ENCODE measurements at places on chromosomes 3 and 15.
A peak's percentile ranks its signal among the peaks of the same experiment; 100 is the strongest.

DNA sequence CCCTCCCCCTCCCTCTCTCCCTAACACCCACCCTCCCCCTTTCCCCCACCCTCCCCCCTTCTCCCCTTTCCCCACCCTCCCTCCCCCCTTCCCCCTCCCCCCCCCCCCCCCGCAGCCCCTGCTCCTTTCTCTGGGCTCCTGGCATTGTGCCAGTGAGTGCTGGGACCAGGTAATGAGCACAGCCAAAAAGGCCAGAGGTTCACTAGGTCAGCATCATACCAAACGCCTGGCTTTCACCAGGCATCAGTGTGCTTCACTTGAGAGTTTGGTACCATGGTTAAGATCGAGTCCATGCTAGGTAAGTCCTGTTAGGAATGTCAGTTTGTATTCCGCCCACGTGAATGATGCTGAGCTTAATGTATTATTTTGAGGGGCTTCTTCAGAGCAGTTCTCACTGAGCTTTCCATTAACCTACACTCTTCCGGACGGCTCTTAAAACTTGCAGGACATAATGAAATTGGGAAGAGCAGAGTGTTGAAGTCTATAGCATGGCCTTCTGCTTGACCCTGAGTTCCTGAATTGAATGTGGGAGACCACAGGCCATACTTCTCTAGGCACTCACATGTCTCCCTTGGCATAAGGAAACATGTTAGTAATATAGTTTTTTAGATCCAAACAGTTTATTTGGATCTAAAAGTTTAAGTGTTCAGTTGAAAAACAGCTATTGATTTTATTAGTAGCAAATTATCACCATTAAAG, 45.6 kb downstream of the SENP2 start:
- no peak for DNase-seq

DNA sequence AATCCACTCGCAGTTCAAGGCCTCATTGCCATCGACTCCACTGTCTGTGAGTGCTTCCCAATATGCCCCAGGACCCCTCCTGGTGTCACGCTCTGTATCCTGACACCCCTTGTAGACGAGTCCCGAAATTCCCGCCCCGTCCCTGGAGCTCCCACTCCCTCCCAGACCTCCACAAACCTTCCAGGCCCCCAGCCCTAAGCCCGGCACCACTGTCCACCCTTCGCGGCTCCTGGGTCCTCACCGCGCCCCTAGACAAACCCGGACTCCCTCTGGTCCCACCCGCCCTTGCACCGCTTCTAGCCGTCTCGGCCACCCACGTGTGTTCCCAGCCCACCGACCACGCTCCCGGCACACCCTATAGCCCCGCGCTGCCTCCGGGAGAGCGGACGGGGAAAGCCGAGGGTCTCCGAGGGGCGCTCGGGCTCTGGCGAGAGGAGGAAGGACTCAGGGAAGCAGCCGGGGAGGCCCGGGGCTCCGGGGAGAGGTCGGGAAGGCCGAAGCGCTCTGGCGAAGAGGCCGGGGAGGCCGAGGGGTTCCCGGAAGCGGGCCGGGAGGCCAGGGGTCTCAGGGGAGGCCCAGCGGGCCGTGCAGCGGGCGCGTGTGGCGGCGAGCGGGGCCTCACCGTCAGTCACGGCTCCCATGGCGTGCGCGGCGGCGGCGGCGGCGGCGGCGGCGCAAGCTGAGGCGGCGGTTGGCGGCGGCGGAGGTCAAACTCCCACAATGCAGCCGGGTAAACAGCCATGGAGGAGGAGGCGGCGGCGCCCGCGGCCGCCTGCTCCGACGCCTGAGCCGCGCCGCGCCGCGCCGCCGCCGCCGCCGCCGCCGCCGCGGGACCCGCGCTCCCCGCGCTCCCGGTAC, at the start of the genes ATXN7 and THOC7:
ATXN7 (plus strand) TSS at position 718 of the 858 bp plus-strand sequence. CDS start 48,732 bp downstream, outside the sequence.
THOC7 (minus strand) TSS at position 656 of the 858 bp plus-strand sequence; CDS start at position 641, 15 bp downstream.
- DNase-seq = peak; percentile 67

GRCh38 chr15:101481917-101482525, 7.5 kb downstream of the PCSK6 start:
- no peak for DNase-seq

DNA sequence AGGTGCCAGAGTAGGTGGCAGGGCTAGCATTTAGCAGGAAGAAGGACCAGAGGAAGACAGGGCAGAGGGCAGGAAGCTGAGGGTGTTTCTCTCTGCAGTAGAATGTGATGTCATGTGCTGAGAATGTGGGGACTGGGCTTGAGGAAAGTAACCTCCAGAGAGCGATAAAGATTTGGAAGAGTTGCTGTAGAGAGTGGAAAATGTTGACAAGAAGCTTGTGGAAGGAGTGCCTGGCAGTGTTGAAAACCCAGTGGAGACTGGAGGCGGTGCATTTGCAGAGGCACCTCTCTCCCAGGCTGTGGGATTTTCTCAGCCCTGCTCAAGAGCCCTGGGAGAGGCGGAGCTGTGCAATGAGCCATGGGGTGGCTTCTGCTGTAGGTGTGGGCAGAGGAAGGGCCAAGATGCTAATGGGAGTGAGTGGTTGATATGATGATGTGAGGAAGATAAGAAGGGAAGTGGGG, 54.8 kb downstream of the MESD start:
- no peak for DNase-seq

DNA sequence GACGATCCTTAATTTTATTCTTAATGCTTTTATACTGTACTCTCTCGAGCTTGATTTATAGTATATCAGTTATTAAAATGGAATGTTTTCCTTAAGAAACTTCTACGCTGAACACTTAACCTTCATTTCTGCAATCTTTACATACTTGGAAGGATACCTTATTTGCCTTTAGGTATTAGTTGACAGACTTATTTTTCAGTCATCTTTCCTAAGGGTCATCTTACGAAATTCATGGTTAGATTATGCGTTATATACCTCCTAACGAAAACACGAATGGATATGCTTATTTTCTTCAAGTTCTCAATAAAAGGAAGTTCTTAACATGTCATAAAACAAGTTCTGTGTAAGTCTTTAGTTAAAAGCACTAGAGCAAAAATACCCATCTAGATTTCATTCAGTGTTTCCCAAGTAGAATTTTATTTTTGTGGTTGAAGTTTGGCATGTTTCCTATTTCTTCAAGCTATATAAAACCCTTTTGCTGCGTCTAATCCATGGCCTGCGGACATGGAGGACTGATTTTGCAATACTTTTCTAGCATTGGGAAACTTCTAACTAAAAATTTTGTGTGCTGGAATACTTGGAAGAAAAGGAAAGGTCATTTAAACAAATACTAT, 231.3 kb downstream of the TP63 start:
- no peak for DNase-seq

DNA sequence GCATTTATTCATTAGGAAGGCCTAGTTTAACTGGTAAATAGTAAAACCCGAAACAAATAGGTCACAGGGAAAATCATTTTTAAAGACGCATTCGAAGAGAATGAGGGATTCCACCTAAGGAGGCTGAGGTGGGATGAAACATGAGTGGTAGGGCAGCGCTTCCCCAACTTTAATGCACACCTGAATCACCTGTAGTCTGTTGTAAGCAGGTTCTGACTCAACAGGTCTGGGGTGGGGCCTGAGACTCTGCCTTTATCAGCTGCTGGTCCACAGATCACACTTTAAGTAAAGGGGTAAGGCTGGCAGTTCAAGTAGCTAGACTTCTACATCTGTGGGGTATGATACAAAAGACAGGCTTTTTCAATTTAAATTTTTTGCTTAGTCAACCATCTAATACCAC, 223.5 kb upstream of the UBE2E2 start:
- no peak for DNase-seq

DNA sequence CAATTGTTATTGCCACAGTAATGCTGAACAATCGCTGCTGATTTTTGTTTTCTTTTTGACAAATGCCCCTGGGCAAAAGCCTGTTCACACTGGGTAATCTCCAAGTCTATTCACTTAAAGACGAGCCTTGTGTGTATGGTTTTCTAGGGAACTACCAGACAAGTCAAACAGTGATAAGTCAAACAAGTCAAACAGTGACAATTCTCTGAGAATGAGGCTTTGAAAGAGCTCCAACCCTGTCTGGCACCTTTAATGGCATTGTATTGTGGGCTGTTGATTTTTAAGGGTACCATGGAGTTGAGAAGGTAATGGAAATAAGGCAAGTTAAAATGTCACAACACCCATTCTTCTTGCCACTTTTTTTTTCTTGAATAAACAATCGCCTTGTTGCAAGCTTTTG, 59.4 kb upstream of the TMC3 start:
- DNase-seq = no peak

DNA sequence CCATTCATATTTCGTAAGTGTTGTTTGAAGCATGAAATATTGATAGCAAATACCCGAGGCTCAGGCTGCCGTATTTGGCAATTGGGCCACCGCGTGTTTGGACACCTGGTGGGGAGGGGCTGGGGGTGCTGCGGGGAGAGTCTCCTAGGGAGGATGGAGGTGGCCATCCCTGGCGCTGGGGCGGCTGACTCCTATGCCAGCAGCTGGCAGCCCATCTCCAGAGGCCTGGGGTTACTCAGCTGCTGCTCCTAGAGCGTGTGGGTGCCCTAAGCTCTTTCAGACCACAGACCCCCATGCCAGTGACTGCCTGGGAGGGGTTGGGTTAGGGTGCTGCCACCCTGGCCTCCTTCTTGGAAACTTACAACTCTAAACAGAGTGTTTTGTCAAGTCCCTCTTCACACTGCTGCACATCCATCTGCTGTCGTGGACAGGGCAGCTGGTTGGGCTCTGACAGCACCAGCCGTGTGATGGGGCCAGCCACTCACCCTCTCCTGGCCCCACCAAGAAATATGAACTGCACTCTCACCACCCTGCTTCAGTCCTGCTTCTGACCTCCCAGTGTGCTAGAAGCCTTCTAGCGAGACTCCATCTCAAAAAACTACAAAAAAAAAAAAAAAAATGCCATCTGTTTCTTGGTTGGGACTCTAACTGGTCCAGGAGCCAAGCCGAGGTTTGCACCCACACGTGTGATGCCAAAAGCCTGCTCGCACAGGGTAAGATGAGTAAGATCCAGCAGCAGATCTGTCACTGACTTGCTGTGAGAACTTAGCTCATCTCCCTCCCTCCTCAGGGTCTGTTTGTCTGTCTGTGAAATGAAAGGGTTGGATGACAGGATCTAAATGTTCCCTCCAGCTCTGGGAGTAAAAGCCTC, 156.2 kb downstream of the MEGF11 start:
- DNase-seq = no peak

GRCh38 chr15:83174891-83175290, 32.7 kb downstream of the HDGFL3 start:
- no peak for DNase-seq

GRCh38 chr3:8539419-8539818, 37.8 kb downstream of the LMCD1 start:
- no peak for DNase-seq

DNA sequence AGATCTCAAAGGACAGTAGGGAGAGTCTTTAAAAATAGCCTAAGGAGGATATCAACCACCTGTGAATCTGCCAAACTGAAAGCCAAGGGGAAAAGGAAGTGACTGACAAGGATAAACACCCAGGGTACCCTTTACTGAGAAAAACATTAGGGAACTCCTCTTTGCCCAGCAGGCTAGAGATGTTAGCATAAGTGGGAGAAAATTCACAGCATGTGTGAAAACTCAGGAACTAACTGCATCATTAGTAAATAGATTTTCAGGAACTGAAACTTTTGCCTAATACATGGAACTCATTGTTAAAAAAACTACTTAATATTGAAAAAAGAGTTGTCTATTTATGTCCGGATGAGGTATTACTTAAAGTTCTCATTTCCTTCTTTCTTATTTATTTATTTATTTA, 375.5 kb downstream of the NTRK3 start:
- no peak for DNase-seq
